ENCODE measurements at places on chromosomes 5 and 9. TPM values are rescaled to one million over a fixed set of nuclear protein-coding genes. Genes with fewer than 3 reads are reported as not detected.

DNA sequence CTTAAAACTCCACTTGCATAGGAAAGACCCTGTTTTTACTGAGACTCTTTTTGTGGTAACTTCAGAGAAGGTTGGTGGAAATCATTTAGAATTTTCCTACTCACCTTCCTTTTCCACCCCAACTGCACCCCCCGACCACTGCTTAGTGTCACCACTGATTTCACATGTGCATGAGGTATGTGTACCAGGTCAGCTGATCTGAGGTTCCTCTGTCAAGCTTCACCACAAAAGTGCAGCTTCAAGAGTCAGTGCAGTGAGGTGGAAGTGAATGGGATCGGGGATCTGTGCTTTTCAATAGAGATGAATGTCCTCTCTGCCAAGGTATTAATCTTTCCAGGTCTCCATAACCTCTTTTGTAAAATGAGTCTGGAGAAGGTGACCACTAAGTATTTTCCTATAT is 260.5 kb upstream of the WWC1 start:
- DNase-seq: no peak

DNA sequence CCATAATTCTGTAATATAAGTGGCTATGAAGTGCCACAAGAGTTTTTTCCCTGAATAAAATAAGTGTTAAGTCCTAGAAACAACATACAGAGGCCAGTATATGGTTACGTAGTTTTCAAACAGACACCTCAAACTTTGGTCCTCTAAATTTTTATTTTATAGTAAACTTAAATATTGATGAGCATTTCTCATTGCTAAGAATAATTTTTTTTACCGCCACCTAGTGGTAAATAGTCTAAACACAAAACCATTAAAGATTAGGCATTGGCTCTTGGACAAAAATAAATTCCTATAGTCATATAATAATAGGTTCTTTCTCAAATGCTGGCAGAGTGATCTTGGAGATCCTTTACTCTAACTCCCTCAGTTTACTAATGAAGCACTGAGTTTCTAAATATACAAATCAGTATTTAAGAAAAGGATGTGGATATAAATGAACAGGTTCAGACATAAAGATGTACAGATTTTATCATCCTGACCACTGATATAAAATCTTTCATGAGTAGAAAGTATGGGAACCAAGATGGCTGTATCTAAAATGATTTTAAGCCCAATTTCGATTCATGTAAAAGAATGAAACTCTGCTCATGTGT is 136.2 kb downstream of the FANCC start:
- no peak for DNase-seq

- DNase-seq: no peak
Measured at GRCh38 chr9:79377339-79377855, 194.4 kb upstream of the TLE4 start.

GRCh38 chr5:172370237-172370640 is 84.1 kb downstream of the SH3PXD2B start:
- DNase-seq: no peak

- no peak for DNase-seq
Measured at GRCh38 chr5:55407059-55407684, 99.4 kb downstream of the MTREX start.

DNA sequence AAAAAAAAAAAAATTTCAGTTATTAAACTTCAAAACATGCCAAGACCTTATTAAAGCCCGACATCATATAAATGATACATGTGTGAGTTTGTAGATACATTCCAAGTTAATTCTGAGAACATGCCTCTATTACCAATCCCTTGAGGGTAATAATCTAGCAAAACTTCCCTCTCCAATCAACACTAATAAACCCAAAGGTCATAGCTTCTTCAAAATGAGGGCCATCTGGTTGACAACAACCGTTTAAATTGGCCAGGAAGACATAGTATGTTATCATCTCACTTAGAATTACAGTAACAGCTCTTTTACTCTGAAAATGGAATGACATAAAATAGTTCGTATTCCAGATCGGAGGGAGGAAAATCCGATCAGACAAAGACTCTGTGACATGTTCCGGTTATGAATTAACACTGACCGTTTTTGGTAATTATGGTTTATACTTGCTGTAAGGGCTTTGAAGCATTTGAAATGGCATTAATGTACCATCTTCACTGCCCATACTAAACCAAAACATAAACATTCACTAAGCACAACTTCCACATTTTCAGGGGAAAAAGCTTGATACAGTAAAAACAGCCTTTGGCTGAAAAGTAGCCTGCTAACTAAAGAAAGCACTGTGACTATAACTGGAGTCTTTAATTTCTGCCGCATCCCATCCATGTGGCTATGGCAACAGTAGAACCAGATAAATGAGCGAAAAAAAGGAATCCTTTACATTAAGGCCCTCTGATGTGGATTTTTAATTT is 50.3 kb downstream of the ANKH start:
- DNase-seq: no peak

- no peak for DNase-seq
Measured at GRCh38 chr9:5825223-5825622, 7.7 kb downstream of the ERMP1 start.

- no peak for DNase-seq
Measured at GRCh38 chr9:1768561-1768960, 246.6 kb upstream of the SMARCA2 start.

GRCh38 chr9:35254237-35254636 is 92.4 kb downstream of the UNC13B start:
- no peak for DNase-seq

GRCh38 chr5:67732471-67732870 is 483.1 kb upstream of the PIK3R1 start:
- no peak for DNase-seq

GRCh38 chr5:23419115-23419514 is 88.3 kb upstream of the PRDM9 start:
- DNase-seq: no peak

DNA sequence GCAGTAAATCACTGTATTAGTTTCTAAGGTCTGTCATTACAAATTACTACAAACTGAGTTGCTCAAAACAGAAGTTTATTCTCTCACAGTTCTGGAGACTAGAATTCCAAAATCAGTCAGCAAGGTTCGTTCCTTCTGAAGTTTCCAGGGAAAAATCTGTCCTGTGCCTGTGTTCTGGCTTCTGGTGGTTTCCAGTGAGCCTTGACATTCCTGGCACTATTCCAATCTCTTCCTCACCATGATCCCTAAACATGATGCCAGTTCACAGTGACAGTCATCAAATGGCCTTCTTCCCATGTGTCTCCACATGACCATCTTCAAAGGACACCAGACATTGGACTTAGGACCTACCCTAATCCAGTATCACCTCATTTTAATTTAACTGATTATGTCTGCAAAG is 351.4 kb downstream of the PLK2 start:
- no peak for DNase-seq

- no peak for DNase-seq
Measured at GRCh38 chr5:75387806-75388205, 50.8 kb downstream of the HMGCR start.

DNA sequence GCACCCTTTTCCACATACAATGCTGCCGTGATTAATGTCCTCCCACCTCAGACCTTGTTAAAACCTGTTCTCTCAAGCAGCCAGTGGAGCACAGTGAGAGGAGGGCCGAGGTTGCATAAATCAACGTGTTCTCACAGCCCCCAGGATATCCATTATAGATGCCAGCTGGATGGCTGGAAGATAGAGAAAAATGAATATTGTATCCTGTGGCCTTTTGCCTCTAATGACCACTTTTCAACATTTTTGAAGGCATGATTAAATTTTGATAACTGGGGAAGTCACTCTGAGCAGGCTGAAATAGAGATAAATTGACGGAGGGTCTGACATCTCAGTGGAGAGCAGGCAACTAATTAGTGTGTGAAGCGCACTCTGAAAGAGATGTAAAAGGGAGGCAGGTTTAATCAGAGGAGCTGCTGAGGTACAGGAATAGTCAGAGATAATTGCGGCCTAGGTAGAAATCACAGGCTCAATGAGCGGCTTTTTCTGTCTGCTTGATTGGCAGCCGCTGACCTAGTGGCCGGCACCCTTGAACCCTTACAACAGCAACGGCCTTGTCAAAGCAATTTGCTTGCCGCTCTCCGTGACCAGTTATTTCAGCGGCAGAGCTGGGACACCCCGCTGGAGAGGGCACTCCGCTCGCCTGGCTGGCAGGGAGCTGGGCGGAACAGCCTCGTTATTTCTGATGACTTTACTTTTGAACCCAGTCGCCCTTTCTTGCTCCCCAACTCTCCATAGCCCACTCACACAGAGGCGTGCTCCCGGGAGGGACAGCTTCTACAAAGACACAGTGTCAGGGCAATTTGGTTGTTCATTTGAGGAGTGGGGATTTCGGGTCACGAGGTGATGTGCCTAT is 560.7 kb downstream of the PSAT1 start:
- no peak for DNase-seq

- no peak for DNase-seq
Measured at GRCh38 chr5:67746103-67746502, 469.5 kb upstream of the PIK3R1 start.

- DNase-seq: no peak
Measured at GRCh38 chr5:87188391-87188790, 79.3 kb upstream of the RASA1 start.

GRCh38 chr9:80792726-80793125 is 896.6 kb downstream of the TLE1 start:
- no peak for DNase-seq

GRCh38 chr9:30744871-30745270 is 1639.6 kb upstream of the ACO1 start:
- DNase-seq: no peak

DNA sequence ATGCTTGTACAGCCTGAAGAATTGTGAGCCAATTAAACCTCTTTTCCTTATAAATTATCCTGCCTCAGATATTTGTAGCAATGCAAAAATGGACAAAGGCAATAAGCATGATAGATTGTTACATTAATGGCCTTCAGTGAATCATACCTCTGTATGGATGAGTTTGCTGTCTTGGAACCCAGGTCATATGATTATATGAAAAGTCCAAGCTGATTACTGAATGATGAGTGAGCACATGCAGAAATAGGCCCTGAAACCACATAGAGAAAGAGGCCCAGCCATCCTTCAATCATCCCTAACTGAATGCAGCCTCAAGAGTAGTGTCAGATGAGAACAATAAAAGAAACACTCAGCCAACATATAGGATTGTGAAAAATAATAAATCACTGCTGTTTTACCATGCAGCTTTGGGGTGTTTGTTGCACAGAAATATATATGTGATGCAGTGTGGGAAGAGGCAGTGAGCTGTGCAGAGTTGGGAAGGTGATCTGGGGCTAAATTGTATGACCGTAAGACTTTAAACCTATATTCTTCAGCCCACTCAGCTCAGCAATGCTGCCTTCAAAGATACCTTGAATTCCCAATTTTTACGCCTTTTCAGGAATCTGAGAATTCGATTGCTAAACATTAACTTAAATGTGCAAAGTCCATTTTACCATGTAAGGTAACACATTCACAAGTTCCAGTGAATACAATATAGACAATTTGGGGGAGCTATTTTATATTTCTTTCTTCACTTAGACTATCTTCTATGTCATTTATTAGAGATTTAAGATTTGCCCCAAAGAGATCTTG is 36.3 kb upstream of the SHISAL2B start:
- DNase-seq: no peak

- no peak for DNase-seq
Measured at GRCh38 chr9:136389396-136389795, 10.6 kb downstream of the SNAPC4 start.

DNA sequence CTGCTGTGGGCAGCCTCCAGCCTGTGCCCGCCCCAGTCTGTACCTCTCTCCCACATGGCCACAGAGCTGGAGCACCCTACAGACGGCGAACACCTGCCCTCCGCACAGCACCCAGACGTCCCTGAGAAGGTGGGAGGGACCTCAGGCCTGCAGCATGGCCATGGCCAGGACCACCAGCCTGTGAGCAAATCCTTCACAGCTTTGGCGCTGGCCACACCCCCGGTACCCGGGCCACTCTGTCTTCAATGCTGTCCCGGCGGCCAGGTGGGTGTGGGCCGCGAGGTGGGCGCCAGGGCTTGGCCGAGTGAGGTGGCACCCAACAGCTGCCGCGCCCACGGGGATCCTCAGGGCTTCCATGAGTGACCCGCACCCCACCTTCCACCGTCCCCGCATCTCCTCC is 18.7 kb downstream of the NOTCH1 start:
- no peak for DNase-seq

GRCh38 chr9:99003308-99003707 is 59.6 kb downstream of the COL15A1 start:
- DNase-seq: no peak

DNA sequence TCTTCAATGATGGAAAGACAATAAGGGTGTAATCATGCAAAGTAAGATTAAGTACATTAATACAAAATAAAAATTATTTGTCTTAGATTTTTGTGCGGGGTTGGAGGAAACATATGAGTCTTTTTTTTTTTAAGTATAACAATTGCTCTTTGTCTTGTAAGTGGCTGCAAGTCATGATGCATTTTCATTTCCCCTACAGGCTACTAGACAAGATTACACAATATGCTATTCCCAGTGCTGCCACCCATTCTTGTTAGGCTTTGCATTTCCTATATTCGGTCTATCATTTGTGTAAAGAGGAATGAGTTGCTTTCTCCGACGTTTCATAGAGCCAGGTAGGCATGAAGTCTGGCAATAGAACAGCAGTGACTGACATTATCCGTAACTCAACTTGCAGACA is 294.2 kb upstream of the CYLC2 start:
- DNase-seq: no peak

DNA sequence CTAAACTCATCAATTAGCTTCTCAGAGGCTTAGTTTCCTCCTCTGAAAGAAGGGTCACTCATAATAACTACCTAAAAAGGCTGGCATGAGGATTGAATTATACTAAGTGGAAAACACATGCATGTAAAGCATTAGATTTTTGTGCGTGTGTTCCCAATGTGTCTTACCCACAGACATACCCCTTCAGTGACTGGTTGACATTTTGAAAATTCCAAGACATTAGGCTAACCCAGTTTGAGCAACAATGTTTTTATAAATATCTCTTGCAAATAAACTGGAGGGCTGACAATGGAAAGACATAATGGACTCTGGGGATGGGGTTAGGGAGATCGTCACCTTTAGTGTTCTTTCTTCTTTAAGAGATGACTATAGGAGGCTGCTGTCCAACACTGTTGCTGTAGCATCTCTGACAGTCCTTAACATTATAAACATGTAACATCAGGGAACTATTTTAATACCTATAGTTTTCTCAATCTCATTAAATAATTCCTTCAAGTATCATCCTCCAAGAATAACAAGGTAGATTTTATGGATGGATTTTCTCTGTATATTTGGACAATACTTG is 24.3 kb downstream of the HMHB1 start:
- DNase-seq: no peak

- no peak for DNase-seq
Measured at GRCh38 chr9:3256571-3257330, 269.1 kb downstream of the RFX3 start.

CDC14B gene
- 5.8 TPM for total RNA-seq

FAM163B gene
- total RNA-seq: not detected

CRAT gene
- 41.5 TPM for total RNA-seq

RAB3C gene
- 0.07 TPM for total RNA-seq

FGF1 gene
- 0.38 TPM for total RNA-seq

PRR7 gene
- 10.2 TPM for total RNA-seq

PCDHGB3 gene
- total RNA-seq: 6.1 TPM

VLDLR gene
- 3.7 TPM for total RNA-seq

IGIP gene
- 7.5 TPM for total RNA-seq

PHF19 gene
- total RNA-seq: 18.4 TPM

PPP3R2 gene
- not detected for total RNA-seq

GABRB2 gene
- 0.19 TPM for total RNA-seq

FGF10 gene
- total RNA-seq: 0.38 TPM

PCDHGB6 gene
- 7.4 TPM for total RNA-seq

LCN10 gene
- 0.61 TPM for total RNA-seq

PCDHB11 gene
- total RNA-seq: 1.7 TPM

F12 gene
- total RNA-seq: 6.4 TPM

FUT7 gene
- total RNA-seq: 0.39 TPM

Data from lower leg skin (tissue), 4 donors.